ENCODE measurements at places on chromosomes 3 and 15. TPM values are rescaled to one million over a fixed set of nuclear protein-coding genes. Genes with fewer than 3 reads are reported as not detected.

DNA sequence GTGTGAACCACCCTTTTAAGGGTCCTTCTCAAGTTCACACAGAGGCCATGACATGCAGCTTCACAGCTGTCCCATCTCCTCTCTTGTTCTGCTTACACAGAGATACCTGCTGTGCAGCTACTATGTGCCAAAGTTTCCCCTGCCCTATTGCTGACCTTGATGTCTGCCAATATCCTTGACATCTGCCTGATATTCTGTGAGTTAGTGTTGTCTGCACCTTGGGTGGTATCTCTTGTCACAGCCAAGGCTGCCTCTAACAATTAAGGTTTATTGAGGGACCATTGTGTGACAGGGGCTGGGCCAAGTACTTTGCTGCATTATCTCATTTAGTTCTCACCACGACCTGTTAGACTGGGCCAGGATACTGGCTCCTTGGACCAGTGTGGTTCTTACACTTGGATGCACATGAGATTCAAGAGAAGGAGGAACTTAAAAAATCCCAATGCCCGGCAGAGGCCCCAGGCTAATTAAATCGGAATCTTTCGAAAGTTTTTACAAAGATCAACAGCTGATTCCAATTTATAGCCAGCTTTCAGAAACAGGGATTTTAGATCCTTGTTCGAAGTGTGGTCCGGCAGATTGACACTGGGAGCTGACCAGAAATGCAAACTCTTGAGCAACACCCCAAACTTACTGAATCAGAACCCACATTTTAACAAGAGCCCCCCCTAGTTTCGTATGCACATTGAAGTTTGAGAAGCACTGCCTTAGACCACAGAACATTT is 178.6 kb downstream of the SATB1 start:
- no peak for DNase-seq

DNA sequence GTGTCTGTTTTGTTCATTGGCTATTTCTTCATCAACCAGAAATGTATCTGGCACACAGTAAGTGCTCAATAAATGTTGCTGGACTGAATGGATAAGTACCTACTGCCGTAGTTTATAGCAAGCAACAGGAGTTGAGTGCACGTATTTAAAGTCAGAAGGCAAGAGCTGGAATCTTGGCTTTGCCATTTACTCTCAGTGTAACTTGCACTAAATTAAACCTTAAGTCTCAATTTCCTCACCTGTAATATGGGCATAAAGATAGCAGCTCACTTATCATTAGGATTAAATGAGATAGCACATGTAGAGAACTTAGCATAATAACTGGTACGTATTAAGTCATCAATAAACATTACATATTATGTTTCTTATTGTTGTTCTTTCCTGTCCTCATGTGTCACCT is 13.0 kb upstream of the FAM174B start:
- no peak for DNase-seq

DNA sequence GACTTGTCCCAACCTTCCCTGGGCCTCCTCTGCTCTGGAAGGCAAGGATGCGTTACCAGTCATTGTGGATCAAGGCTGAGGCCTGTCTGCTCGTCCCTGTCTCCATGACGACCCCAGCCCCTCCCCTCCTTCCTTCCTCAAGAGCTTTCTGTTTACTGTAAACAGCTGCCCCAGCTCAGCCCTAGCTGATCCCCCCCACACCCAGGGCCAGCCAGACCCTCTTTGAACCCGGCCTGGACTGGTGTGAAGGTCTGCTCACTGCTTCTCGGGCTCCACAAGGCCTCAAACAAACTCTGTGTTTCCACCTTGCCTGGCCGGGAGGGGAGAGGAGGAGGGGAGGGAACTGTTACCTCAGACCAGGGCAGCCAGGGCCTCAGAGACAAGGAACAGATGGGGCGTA is 16.9 kb downstream of the VPS18 start:
- DNase-seq: no peak

- no peak for DNase-seq
Observed at GRCh38 chr15:90873488-90873997, 5.2 kb downstream of the FURIN start.

GRCh38 chr3:184239221-184239620 is 9.5 kb downstream of the ALG3 start:
- DNase-seq: no peak

DNA sequence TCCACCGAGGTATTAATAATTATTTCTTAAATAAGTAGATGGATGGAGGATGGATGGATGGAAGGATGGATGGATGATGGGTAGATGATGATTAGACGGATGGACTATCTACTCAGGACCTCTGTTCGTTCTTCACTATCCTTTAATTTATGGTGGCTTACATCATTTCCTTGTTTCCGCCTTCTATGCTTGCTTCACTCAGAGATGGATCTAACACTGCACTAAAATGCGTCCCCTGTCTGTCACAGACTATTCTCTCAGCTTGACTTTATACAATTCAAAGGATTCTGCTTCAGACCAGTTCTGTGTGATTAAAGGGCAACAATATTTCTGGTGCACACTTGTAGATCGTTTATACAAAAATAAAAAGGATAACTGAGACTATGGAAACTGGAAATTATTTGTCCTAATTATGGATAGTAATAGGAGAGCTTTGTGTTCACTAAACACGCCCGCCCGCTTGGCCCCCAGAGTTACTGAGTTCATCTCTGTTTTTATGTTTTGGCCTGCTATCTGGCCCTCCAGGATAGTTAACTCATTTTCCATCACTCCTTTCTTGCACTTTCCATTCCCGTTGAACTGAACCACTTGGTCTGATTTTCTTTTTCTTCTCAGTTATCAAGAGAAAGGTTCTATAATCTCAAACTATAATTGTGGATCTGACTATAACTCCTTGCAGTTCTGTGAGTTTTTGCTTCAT is 41.4 kb upstream of the CA12 start:
- DNase-seq: no peak

GRCh38 chr3:69499899-69500421 is 114.1 kb upstream of the FRMD4B start:
- no peak for DNase-seq

DNA sequence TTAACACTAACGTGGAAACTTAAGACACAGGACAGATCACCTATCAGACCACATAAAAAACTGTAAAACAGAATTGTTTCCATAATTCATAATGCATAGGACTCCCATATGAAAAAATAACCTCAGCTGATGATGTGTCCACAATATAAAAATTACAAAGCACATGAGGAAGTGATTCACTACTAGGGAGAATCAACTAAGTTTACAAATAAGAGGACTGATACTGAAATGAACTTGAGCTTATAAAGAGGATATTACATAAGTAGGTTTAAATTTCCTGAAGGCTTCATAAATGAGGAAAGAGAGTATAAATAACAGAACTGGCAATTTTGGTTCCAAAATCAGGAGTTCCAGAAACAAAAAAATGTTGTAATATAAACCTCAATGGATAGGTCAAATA is 111.9 kb downstream of the SAMMSON start:
- DNase-seq: no peak

- DNase-seq: no peak
Observed at GRCh38 chr3:74711913-74712512, 97.6 kb upstream of the CNTN3 start.

DNA sequence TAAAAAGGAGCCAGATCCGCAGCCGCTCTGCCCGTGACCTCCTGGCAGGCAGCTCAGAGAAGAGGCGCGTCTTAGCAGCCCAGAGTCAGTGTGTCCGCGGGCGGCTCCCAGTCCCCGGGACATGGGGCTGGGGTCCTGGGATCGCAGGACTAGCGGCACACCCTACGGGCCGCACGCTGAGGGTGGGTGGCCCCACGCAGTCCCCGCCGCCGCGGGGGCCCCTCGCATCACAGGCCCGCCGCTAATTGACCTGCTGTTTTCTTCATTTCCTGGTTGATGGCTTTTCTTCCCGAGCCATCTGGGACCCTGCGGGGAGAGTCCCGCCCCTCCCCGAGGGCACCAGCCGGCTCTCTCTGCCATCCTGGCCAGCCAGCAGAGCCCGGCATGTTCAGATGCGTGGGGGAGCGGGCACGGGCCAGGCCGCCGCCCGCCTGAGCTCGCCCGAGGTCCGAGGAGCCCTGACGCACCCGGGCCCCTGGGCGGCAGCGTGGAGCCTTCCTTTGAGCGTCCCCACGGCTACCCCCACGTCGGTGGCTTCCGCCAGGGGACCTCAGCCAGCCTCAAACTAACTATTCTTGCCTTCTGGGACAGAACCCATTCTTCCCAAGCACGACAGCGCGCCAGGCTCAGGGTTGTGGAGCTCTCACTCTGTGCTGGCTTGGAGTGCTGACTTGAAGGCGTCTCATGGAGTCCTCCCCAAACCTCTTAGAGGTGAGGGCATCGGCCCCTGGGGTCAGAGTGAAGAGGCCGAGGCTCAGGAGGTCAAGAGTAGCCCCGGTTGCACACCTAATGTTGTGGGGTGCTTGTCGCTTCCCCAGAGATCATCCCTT is 34.6 kb upstream of the CACNA2D3 start:
- DNase-seq: no peak

GRCh38 chr15:77415450-77416147 is 4.3 kb downstream of the PEAK1 start:
- peak; percentile 8 for DNase-seq

DNA sequence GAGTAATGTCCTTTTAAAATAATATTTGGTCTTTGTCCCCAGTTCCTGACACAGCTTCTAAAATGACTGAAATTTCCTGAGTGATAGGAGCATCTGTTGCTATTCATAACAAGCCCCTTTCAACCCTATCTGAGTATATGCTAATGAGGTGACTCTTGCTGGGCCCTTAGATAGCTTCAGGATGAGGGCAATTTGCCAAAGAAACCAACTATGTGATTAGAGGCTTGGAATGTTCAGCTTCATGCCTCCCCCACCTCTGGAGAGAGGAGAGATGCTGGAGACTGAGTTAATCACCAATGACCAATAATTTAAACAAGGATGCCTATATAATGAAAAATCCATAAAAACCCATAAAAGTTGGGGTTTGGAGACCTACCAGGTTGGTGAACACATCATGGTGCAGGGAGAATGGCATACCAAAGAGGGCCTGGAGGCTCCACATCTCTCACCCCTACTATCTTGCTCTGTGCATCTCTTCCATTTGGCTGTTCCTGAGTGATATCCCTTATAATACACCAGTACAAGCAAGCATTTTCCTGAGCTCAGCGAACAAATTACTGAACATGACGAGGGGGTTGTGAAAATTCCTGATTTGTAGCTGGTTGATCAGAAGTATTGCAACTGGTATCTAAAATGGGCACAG is 189.2 kb downstream of the ECT2 start:
- DNase-seq: peak; percentile 57

DNA sequence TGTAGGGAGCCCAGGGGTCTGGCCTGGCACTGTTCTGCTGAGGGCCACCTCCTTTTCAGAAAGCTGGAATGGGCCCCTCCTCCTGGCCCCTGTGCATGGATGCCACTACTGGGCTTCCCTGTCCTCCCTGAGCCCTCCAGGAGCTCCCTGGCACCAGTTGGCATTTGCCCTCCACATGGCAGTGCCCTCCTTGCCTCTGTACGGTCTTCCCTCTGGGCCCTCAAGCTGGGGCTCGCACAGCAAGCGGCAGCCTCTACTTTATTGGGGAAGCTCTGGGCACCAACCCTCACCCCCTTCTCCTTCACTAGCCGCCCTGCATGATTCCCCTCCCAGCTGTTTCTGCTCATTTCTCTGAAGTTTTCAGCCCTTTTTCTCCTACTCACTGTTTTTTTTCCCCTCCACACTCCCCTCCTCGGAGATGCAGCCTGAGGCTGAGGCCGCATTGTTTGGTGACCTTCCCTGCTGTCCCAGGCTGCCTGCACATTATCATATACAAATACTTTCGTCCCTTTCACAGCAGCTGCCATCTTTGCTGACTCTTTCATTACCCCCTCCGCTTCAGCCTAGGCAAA is 127.3 kb downstream of the EEFSEC start:
- DNase-seq: no peak

- DNase-seq: no peak
Observed at GRCh38 chr3:55690726-55691125, 203.6 kb upstream of the WNT5A start.

- peak; percentile 73 for DNase-seq
Observed at GRCh38 chr3:115348951-115349745, 202.1 kb upstream of the ZBTB20 start.

DNA sequence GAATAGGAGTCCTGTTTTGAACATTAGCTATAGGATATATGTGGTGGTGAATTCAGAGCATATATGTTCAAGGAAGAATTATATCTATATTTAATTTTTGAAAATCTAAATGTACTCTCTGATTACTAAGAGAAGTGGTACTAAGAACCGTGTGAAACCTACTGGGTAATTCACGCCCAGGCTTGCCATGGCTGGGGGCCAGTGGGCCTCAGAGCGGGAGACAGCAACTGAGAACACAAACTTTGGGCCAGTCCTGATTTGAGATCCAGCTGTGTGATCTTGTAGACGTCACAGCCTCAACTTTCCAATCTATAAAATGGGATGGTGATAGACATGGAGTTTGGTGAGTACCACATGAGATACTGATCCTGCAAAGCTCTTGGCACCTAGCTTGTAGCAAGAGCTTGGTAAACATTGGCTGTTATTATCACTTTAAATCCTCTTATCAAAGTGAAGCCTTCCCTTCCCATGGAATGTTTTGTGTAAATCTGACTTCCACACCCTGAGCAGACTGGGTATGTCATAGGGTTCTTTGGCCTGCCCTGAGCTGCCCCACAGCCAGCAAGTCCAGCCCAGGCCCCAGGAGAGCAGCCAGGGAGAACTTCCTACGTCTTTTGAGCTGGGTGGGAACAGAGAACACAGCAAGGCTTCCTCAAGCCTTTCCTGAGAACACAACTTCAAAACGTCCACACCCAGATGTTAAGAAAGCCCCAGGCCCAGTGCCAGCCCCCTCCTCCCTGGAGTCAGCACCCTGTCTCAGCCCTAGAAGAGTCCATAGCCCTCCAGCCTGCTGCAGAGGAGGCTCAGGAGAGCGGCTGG is 8.2 kb upstream of the PAQR5 start:
- DNase-seq: no peak

GRCh38 chr3:24588629-24589512 is 94.2 kb upstream of the THRB start:
- DNase-seq: peak; percentile 80

SYNPR gene
- total RNA-seq: not detected

CLDN18 gene
- total RNA-seq: not detected

SETMAR gene
- 10.1 TPM for total RNA-seq

KBTBD13 gene
- not detected for total RNA-seq

LIPH gene
- 0.13 TPM for total RNA-seq

TMEM43 gene
- total RNA-seq: 59.2 TPM

RARRES1 gene
- total RNA-seq: 3.4 TPM

Data from dermis microvascular lymphatic vessel endothelial cell (primary cell).